ENCODE measurements at places on chromosomes 2 and 18.

GRCh38 chr2:145123606-145124005, 603.7 kb upstream of the ZEB2 start:
- no peak for DNase-seq

DNA sequence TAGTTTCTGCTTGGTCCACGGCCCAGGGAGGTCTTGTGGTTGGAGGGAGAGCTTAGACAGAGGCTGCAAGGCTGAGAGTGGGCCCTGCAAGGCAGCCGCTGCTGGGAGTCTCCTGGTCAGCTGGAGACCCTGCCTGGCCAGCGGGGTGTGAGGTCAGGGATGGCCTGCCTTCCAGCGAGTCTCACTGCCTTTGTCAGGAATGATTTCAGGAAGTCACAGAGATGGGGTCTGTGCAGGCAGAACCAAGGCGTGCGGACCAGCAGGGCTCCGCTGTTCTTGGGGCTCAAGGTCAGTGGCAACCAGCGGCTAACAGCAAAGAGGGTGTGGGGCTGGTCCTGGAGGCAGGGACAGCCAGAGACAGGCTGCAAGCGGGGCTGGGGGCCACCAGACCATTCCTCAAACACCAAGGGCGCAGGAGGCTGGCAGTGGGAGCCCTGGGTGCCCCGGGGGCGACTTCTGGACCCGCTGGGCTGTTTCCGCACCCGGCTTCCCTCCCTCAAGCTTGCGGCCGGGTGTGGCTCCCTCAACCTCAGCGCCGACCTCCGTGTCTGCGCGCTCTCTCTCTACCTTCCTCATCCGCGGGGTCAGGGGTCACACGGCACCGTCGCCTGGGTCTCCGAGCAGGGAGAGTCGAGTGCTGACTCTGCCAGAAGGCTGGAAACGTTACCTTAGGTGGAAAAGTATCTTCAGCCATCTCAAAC, 124.5 kb upstream of the CTDP1 start:
- DNase-seq: no peak

- no peak for DNase-seq
These were observed 50.5 kb downstream of the MBD5 start for GRCh38 chr2:148071351-148071750.

DNA sequence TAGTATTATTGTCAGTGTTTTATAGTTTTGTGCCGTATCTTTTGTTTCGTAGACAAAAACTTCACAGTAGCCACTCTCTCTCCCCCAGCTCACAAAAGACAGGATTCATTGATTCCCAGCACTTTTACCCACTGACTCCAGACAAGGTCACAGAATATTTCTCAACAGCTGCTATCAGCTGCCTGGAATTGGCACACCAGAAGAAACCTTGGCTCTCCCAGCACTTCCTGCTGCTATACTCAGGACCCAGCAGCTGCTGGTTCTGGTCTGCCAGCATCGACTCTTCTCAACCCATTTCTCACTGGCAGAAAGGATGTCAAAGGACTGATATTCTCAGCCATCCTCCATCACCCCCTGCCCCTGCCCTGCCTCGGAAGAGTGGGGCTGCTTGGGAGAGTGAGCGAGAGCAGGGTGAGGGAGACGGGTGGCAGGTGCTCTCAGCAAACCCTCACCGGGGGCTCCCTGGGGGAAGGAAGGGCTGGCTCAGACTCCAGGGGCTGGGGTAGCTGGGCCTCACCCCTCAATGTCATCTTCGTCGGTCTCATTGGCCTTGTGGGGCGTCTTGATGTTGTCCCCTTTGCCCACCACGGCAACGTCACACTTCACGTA, 6.1 kb upstream of the OTOF start:
- no peak for DNase-seq

- DNase-seq: no peak
These were observed 2.0 kb downstream of the CDC42EP3 start for GRCh38 chr2:37669446-37669845.

Measured in activated T-cell treated with anti-CD3 and anti-CD28 coated beads, Interleukin-2, amount 50 U/mL, for 4 hours (primary cell).